ENCODE measurements at places on chromosomes 7 and 10. TPM values are rescaled to one million over a fixed set of nuclear protein-coding genes. Genes with fewer than 3 reads are reported as not detected.

The SEM1 gene
- total RNA-seq, result 35.0 TPM

The SLC26A5 gene
- not detected for total RNA-seq

The EPHA1 gene
- total RNA-seq, result 0.47 TPM

The APBB1IP gene
- 73.2 TPM for total RNA-seq

The CYP3A7 gene
- total RNA-seq, result not detected

The HTR5A gene
- total RNA-seq, result not detected

The SPDYE5 gene
- total RNA-seq, result not detected

The OR2A1 gene
- total RNA-seq, result not detected

The ABCA13 gene
- 0.05 TPM for total RNA-seq

The GPC2 gene
- total RNA-seq, result 2.9 TPM

The THSD7A gene
- total RNA-seq, result not detected

The STAG3 gene
- total RNA-seq, result 20.2 TPM

The SND1 gene
- total RNA-seq, result 166 TPM

The METTL27 gene
- 0.55 TPM for total RNA-seq

The CRTAC1 gene
- total RNA-seq, result not detected

The SLC25A40 gene
- total RNA-seq, result 42.1 TPM

The LRGUK gene
- 0.19 TPM for total RNA-seq

Measured in activated CD8-positive, alpha-beta memory T cell treated with anti-CD3 and anti-CD28 coated beads, Interleukin-2, amount 10 ng/mL, durations not matched to agents 7 days and 5 days (primary cell).